ENCODE measurements at places on chromosomes 3 and 15.
A peak's percentile ranks its signal among the peaks of the same experiment; 100 is the strongest.

GRCh38 chr3:112074616-112075497, 11.3 kb upstream of the C3orf52 start:
- DNase-seq: no peak

DNA sequence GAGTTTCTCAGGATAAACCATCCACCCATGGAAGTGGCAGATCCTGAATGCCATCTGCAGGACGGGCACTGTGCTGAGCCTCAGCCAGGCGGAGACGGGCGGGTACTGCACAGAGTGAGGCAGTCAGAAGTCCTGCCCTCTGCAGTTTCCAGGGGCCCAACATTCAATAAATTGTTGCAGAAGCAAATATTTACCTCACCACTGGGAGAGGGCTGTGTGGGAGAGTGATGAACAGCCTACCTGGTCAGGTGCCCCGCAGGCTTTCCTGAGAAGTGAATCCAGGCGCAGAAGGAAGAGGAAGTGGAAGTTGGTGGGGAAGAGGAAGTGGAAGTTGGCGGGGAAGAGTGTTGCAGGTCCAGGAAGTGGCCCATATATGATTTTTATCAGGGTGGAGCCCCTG, 100.8 kb downstream of the SLCO3A1 start:
- DNase-seq: no peak

- no peak for DNase-seq
Measured at GRCh38 chr15:58512522-58512921, 80.7 kb downstream of the LIPC start.

DNA sequence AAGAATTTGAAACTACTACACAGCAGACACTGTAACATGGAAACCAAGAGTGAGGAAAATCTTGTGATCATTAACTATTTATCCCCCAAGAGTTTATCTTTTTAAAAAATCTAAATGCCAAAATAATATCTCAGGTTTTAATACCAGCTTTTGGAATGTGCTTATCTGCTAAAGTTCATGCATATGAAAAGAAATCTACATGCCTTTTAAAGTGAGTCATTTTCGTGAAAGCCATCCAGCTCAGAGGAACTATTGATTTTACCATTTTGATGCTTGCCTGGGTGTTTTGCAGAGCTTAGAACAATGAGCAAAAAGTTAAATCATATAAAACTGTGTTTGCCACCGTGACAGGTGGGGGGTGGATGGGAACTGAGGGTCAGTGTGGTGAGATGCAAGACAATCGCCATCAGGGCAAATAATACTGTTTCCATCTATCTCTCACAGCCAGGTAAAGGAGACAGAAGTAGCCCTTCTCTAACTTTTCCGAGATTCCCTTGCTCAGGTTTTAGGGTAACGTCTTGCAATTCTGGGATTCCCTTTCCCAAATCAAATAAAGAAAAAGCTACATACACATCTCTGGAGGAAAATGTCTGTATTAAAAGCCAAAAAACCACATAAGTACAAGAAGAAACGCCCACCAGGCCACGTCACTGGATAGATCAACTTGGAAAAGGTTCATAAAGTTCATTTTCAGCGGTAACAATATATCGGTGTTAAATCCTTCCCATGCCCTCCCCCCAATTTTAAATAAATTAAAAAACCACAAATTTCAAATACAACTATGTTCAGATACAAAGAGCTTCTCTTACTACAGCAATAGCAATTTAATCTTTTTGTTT, 2.0 kb downstream of the TMEM158 start:
- no peak for DNase-seq

GRCh38 chr3:65902304-65902793, 136.4 kb downstream of the MAGI1 start:
- DNase-seq: no peak

- no peak for DNase-seq
Measured at GRCh38 chr3:52693071-52693470, 7.2 kb downstream of the GNL3 start.

GRCh38 chr3:13479332-13479581, 849 bp upstream of the HDAC11 start:
- no peak for DNase-seq

GRCh38 chr15:49843725-49844124, 222.9 kb downstream of the DTWD1 start:
- DNase-seq: no peak

DNA sequence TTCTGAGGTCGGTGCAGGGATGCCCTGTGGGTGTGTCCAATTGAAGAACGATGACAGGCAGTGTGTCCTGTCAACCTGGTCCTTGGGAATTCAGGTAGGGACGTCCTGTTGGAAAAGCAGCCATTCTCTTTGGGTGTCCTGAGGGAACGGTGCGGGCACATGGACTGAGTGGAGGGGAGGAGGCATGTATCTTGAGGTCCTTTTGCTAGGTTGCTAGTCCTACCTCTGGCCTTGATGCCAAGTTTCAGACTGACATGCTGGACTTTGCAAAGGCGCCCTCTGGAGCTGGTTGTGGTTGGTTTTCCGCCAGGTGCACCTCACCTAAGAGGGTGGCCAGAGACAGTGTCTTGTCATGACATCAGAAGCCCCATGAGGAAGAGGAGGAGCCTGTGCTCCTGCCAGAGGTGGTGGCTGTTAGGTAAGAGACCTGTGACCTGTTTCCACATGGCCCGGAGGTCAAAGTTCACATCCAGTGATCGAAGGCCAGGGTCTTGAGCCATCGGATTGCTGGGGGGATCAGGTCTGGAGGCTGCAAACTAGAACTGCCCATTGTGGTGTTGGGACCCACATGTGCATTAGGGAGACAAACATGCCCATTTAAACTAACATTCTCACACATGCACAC, 106.3 kb downstream of the SNRPN start:
- no peak for DNase-seq

GRCh38 chr3:143121241-143122088, 1.9 kb downstream of the CHST2 start:
- DNase-seq: peak; percentile 36

GRCh38 chr15:85141726-85142125, 160.1 kb downstream of the PDE8A start:
- DNase-seq: no peak

DNA sequence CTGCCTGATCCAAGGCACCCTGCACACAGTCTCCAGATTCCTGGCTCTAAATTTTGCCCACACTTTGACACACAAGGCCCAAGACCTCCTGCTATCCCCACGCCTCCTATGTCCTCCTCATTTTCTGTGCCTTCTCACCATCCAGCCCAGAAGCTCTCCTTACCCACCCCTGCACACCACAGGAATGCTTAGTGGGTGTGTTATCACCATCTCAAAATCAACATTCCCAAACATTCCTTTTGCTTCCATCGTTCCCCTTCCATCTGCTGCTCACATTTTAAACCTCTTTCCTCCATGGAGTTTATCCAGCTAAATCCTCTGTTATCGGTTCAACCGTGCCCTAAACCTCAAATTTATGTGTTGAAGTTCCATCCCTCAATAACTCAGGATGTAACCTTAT, 43.9 kb downstream of the DGKG start:
- DNase-seq: no peak

GRCh38 chr15:30933293-30933692, 29.6 kb downstream of the FAN1 start:
- DNase-seq: no peak

- DNase-seq: no peak
Measured at GRCh38 chr3:13508496-13508895, 28.4 kb downstream of the HDAC11 start.

DNA sequence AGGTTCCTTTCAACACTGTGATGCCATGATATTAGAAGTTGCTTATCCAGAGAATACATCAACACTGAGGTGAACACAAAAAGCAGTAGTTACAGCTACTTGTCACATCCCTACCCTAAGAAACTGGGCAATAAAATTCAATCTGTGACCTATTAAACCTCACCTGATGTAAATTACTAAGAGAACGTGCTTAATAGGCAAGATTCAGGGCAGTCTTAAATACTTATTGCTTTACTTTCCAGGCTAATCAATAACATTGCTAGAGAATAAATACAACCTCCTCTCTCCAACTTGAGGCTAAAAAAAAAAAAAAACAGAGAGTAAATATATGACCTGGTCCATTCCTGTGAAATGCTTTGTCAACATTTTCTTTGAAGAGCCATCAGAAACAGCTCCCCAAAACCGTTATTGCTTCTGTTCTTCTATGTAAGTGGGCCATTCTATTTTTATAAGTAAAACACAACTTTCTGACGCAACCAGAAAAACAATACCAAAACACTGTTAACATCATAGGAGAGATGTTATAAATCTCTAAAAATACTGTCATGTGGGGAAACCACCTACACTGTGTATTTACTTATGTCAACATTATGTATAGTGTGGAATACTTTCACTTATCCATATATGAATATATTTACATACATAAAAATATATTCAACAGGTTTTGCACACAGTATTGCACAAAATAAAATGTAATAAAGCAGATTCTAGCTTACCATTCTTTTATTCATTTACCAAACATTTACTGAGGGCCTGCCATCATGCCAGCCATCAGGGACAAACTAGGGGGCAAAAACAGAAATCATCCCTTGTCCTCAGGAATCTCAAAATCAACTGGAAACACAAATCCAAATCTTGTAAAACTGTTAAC, 2.7 kb downstream of the NKIRAS1 start:
- no peak for DNase-seq

- no peak for DNase-seq
Measured at GRCh38 chr15:88803241-88803919, at the start of gene ACAN. ACAN (plus strand) TSS chr15:88803436; CDS start chr15:88836207, 32,771 bp downstream.

GRCh38 chr3:183210341-183210740, 42.7 kb upstream of the B3GNT5 start:
- no peak for DNase-seq

DNA sequence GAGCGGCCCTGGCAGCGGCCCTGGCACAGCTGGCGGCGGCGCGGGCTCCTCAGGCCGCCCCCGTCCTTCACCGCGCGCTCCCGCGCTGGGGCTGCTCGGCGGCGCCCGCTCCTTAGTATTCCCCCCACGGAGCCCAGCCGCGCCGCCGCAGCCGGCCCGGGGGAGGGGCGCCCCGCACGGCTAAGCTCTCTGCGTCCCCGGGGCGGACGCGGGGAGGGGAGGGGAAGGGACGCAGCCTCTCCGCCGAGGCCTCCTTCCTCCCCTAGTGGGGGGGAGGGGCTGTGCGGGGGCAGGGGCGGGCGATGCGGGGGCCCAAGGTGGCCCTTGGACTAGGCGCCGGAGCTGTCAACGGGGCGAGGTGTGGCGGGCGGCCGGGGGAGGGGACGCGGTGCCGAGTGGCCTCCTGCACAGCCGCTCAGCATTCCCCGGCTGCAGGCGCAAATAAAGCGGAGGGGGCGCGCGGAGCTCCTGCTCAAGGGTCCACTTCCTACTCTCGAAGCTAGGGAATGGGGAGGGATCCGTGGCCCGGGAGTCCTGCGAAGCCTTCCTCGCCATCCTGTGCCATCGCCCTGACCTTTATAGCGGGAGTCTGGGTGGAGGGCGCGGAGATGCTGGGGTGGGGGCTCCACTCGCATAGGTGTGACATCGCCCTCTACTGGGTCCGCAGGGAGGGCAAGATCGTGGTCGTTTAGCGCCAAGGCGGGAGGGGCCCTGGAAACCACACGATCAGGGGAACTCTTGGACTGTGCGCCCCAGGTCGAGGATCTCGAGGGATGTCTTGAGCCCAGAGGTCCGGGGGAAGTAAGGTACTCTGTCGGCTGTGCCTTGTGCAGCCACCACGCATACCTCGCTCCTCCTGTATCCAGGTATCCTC, 22.2 kb downstream of the EPHB3 start:
- no peak for DNase-seq

- no peak for DNase-seq
Measured at GRCh38 chr3:129371041-129371826, 57.2 kb downstream of the EFCAB12 start.

DNA sequence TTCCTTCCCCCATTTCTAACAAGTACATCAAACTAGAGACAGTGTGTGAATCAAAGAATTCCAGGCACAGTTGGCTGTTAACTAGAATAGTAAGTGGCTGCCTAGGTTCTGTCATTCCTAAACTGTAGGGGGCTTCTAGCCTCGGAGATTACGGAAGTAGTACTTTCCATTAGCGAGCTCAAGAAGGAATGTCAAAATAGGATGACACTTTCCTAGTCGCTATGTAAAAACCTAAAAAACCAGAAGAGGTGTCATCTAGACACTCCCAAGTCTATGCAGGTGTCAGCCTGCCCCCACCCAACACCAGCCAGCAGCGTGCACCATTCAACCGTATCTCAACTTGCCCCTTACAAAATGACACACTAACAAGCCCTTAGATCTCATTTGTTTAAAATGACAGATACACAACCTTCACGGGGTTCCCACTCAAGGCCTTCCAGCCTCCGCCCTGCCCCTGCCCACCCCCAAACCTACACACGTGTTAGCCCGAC, 874 bp downstream of the INO80 start:
- no peak for DNase-seq

GRCh38 chr3:187913617-187914033, 168.4 kb upstream of the BCL6 start:
- DNase-seq: no peak

DNA sequence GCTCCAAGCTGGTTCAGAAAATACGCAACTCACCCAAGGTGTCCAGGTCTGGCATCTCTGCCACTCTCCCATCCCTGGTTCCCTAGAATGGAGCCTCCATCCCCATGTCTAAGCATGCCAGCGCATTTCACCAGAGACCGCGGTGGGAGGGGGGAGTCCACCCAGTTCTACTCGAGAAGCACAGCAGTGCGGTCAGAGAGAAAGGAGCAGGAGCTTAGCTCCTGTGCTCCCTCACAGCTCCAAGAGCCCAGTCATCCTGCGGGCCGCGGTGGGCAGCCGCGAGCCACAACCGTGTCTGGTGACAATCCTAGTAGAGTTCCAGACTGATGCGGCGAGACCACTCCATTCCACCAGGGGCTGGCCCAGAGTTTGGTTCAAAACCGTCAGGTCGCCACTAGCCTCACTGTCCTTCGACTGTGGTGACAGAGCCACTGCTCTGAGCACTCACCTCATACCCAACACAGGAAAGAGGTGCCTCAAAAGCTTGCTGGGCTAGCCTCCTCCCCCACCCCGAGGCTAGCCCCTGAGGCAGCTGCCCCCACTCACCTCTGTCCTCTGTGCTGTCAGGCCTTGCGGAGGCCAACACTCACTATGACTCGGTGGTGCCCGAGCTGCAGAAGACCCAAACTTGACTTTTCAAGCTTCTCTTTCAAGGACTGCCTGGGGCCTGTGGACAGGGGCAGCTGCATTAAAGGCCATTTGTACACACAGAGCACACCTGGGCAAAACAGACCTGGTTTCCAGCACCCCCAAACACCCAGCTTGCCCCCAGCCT, 185.4 kb downstream of the XXYLT1 start:
- DNase-seq: no peak
